Bronchial epithelial cell (primary cell): ENCODE measurements at places on chromosomes 13 and 19.

- no peak for DNase-seq
Measured at GRCh38 chr19:34995551-34995950, 4.6 kb upstream of the GRAMD1A start.

DNA sequence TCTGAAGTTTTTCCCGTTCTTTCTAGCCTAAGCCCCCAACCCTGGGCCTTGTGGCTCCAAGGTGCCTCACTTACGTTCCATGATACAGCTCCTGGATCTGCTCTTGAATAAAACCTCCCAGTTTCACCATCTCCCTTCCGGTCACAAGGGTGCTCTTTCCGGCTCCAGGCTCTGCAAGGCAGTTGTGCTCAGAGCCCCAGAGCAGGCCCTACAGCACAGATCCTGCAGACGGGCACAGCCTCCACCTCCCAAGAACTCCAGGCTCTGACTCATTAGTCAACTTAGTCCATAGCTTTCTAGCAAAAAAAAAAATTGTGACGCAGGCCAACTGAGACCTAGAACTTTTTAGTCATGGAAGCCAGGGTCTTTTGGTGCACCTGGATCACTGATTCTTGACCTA lies 33.9 kb upstream of the SLC7A10 start:
- no peak for DNase-seq

GRCh38 chr19:46404055-46404752 lies 9.2 kb downstream of the CCDC8 start:
- no peak for DNase-seq

GRCh38 chr19:17761148-17761547 lies 9.9 kb downstream of the FCHO1 start:
- DNase-seq = no peak
